ENCODE measurements at places on chromosomes 6 and 20.
A peak's percentile ranks its signal among the peaks of the same experiment; 100 is the strongest.

DNA sequence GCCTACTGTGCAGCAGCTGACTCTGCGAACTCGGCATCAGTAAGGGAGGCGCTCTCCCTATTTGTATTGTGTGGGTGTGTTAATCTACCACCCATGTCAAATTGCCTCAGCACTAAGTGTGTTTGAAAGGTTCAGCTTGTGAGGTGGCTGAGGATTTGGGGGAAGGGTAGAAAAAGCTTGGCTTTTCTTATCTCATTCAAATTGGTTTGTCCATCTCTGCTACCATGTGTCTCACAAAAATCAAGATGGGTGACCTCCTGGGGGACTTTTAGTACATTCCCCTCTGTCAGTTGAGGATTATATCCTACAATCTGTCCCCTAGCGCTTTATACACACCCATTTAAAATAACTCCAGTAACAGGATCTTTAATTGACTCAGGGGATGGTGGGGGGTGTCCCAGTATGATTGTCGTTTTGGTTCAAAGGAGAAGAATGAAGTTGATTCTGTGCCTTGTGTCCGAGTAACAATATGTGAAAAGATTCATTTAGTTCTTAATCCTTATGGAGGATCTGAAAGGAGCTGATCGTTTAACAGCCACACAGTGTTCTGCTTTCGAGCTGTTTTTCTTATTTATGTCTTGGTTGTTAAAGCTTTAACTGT lies 609.6 kb downstream of the PKHD1 start:
- no peak for DNase-seq

- DNase-seq: no peak
These were observed 85.5 kb upstream of the PMEPA1 start for GRCh38 chr20:57795342-57795697.

DNA sequence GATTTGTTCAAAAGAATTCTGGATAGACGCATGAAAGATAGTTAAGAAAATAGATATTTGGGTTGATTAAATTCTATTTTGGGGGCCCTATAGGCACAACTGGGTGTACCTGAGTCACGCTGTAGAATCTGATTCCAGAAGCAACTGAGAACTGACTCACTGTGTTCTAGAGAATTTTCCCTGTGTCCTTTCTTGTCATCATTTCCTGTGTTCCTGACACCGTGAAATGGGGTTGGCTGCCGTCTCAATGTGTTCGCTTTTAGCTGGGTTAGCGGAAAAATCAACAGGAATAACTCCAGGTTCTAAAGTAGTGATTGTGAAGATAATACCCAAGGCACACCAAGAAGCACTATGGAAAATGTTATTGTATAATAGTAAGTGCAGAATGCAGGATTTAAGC lies 5.0 kb downstream of the GCNT2 start:
- peak; percentile 24 for DNase-seq

- DNase-seq: no peak
These were observed 93.6 kb upstream of the FAM184A start for GRCh38 chr6:119171864-119172588.

- no peak for DNase-seq
These were observed 19.6 kb downstream of the DYNLRB1 start for GRCh38 chr20:34535857-34536256.

- DNase-seq: no peak
These were observed 59.7 kb downstream of the KIF13A start for GRCh38 chr6:17927705-17928104.

DNA sequence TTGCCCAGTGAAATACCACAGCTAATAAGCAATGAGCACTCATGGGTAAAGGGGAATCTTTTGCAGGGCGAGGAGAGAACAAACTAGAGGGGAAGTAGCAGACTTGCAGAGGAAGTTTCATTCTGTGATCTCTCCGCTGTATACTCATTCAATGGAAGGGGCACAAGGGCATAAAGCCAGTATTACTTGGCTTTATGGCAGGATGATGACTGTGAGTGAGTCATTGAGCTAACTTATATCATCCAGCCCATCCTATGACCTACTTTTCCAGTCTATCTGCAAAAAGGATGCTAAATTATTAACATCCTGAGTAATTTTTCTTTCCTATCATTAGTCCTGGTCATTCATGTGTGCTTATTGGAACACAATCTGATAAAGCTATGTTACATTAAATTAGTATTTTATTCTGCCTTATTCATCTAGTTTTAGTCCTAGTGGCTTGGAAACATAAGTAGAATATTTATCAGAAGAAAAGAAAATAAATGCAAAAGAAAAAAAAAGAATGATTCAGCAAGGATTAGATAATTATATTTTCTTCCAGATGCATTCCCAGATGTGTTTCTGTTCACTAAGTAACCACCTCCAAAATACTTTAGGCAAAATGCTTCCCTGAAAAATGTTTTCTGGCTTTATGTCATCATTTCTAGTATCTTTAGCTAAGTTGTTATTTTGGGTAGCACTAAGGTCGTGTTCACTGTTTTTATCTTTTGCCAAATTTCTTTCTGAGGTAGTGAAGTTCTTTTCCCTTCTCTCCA lies 471.7 kb downstream of the CDKAL1 start:
- peak; percentile 91 for DNase-seq

GRCh38 chr6:147099974-147100373 lies 104.2 kb upstream of the STXBP5 start:
- DNase-seq: no peak

GRCh38 chr6:113476937-113477839 lies 380.0 kb upstream of the MARCKS start:
- DNase-seq: no peak

GRCh38 chr6:136506124-136506799 lies 44.0 kb downstream of the MAP7 start:
- no peak for DNase-seq

Measured in muscle of leg (tissue), 16 donors.